ENCODE measurements at places on chromosomes 12 and 14.

GRCh38 chr12:3662521-3662921 lies 90.4 kb downstream of the CRACR2A start:
- DNase-seq, result no peak

DNA sequence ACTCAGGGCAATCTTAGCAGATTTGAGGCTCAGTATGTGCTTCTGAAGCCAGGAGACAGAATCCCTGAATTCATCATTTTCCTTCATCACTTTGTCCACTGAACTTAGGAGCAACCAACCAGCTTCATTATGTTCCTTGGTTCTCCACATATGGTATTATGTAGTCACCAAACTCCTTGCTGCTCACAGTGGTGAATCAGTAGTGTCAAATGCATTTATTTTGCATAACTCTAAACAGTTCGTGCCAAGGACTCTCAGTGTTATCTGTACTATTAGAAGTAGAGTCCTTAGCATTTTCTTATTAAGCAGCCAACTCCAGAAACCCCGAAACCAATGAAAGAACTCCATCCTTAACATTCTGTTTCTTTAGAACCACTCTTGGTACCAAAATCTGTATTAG lies 466.9 kb upstream of the RGS6 start:
- no peak for DNase-seq

DNA sequence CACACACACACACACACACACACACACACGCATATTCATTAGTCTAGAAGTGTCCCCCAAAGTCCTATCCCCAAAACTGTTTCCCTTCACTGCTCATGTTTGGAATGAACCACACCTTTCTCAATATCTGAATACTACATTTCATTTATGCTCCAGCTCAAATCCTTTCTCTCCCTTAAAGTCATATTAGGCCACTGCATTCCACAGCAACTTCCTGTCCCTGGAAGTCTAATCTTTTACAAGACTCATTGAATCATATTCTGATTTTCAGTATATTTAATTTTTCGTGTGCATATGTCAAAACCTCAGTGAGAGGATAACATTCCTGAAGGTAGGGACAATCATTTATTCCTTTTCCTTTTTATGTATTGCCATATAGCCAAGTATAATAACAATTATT lies 155.6 kb upstream of the LMNTD1 start:
- no peak for DNase-seq

GRCh38 chr12:109687250-109687649 lies 26.4 kb upstream of the FAM222A start:
- no peak for DNase-seq

- no peak for DNase-seq
Measured at GRCh38 chr14:84095681-84096080, 1434.3 kb upstream of the FLRT2 start.

- DNase-seq, result no peak
Measured at GRCh38 chr12:76836633-76837032, 42.2 kb downstream of the CSRP2 start.

DNA sequence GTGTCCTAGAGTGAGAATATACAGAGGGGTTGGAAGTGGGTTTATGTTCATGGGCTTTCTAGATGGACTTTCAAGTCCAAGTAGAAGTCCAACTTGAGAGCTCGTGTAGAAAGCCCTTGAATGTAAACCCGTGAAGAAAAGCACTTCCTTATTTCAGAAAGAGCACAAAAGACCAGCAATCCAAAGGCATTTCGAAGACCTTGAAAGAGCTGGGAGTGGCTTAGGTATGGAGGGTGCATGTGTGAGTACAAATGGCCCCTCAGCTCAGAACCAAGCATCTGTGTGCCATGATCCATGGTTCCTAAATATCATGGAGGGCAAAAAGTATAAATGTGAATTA lies 160.7 kb downstream of the ETV6 start:
- no peak for DNase-seq

GRCh38 chr12:108589028-108589839 lies 8.7 kb downstream of the TMEM119 start:
- no peak for DNase-seq

- no peak for DNase-seq
Measured at GRCh38 chr12:14605401-14605989, 37.8 kb upstream of the PLBD1 start.

DNA sequence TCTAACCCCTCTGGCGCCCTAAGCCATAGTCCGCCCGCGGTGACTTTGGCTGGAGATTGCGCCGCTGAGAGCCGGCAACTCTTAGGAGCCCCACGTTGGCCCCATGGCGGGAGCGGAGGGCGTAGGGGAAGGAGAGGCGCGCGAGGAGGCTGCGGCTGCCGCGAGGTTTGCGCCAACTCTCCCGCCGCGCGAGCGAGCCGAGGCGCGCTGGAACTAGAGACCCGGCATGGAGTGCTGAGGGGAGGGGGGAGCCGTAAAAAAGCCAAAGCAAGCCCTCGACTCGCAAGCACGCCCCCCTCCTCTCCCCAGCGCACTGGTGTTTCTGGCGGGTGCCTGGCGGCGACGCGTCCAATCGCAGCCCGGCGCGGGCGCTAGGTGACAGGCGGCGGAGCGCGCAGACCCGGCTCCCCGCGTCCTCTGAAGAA lies at the start of gene SYT10:
Gene SYT10, minus strand, starts transcription at position 233 of the 425 bp plus-strand sequence. CDS start 297 bp downstream, outside the sequence.
- DNase-seq, result no peak

DNA sequence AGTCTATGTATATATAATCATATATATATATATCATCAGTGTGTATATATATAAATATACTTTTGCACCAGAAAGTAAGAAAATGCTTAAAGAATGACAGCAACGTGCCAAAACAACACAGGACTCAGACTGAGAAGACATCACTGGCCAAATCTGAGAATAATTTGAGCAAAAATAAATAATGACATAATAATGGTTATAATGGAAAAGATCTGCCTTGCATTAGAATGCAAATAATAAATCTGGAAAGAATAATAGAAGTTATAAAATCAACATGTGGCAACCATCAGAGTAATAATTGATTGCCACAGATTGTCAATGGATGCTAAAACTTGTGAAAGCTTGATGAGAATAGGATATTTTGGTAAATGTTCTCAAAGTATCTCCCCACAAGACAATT lies 61.5 kb upstream of the PLEKHG7 start:
- no peak for DNase-seq

DNA sequence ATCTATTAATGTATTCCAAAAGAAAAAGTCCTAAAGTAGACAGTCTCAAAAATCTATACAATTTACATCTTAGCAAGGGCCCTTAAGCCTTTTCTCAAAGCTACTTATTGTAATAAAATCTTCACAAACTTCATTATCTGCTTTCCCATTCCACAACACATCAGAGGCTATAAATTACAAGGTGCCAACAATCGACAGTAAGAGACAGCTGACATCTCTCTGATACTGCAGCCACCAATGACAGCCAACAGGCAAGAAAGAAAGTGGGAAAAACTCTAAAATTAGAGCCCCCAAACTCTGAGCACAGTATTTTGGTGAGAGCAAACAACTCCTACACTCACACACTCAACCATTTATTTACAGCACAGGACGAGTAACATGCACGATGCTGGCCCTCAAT lies 2.2 kb downstream of the ANGEL1 start:
- DNase-seq, result no peak

DNA sequence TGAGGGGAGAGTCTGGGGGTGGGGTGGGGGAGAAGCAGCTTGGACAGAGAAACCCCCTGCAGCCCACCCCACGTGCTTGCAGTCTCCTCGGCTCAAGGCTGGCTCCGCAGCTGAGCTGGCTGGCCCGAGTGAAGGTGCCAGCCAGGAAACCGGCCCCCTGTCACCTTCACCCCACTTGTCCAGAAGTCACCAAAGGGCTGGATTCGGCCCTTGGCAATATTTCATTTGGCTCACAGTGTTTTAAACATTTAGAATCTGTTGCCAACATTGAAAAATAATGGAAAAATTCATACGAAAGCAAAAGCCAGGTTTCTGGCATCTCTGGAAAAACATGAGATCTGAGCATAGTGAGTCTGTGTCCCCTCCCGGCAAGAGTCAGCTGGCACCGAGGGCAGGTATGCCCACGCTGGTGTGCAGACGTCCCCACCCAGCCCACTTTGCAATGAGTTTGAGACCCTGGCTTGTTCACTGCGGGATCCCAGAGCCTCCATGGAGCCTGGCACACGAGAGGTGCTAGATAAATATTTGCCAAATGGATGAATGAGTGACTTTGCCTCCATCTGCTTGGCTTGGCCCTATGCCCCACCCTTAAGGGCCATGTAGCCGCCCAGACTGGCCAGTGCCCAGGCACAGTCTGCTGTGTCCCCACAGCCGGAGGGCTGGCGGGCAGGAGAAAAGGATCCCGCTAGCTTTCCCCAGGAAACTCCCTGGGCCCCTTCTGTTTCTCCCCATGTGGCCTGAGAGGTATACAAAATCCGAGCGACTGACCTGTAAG lies 18.2 kb downstream of the MSI1 start:
- DNase-seq, result no peak
